M059J (cell line): ENCODE measurements at places on chromosomes 5 and 9.
A peak's percentile ranks its signal among the peaks of the same experiment; 100 is the strongest.

DNA sequence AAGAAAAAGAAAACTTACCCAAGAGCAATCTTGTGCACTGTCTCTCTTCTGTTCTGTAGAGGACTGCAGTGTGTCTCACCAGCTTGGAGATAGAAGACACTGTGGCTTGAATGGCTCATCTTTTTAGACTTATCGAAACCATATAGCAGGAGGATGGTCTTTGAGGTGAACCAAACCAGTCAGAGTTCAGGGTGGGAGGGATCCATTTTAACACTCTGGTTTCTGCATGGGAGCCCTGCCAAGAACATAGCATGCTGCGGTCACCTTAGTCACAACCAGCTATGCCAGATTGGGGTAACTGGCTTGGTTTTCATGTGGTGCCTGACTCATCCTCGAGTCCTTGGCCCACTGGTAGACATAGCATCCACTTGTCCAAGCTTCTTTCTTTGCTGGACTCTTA, 135.1 kb downstream of the PAPPA start:
- DNase-seq = peak; percentile 99

DNA sequence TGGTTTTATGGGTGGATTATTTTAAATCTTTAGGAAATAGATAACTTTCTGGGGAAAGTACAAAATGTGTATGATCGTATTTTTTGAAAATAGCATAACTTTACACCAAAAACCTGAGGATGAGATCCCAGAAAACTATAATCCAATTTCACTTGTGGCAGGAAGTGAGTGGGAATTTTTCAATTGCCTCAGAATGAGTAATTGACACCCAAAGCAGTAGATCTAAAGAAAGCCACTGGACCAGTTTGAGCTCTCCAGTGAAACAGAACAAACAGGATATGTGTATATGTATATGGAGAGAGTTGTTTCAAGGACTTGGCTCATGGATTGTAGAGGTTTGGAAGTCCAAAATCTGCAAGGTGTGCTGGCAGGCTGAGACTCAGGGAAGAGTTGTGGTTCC, 109.2 kb upstream of the SHB start:
- no peak for DNase-seq

GRCh38 chr5:179023528-179024189, at the start of gene ZNF879:
Gene ZNF879 (plus strand): TSS chr5:179023804. CDS start chr5:179025005, 1,201 bp downstream.
- peak; percentile 60 for DNase-seq

GRCh38 chr9:129398101-129398960, 220.3 kb upstream of the IER5L start:
- DNase-seq = no peak

- DNase-seq = no peak
Observed at GRCh38 chr9:123922431-123922830, 7.5 kb downstream of the DENND1A start.

- peak; percentile 31 for DNase-seq
Observed at GRCh38 chr5:75009556-75010345, 42.6 kb downstream of the GCNT4 start.

DNA sequence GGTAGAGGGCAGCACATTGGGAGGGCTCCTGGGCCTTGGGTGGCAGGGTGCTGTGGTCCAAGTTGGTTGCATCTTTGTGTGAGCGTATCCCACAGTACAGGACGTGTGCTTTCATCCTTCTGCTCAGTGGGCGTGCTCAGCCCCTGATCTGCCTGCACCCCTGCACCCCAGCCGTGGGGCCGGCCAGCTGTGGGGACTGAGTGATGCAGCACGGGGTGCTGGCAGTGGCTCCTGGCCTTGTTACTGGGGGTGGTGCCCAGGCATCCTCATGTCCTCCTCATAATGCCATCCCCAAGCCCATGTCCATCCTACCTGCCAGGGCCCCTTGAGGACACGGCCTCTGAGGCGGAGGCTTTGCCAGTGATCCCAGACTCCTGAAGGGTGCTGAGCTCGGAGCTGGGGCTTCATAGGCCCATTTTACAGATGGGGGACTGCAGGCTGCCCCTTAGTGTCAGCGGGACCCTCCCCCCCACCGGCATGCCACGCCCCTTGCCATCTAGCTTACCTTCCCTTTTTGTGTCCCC, 100.7 kb downstream of the PHF2 start:
- DNase-seq = no peak

GRCh38 chr9:90861826-90862740, 60.5 kb downstream of the SYK start:
- no peak for DNase-seq

DNA sequence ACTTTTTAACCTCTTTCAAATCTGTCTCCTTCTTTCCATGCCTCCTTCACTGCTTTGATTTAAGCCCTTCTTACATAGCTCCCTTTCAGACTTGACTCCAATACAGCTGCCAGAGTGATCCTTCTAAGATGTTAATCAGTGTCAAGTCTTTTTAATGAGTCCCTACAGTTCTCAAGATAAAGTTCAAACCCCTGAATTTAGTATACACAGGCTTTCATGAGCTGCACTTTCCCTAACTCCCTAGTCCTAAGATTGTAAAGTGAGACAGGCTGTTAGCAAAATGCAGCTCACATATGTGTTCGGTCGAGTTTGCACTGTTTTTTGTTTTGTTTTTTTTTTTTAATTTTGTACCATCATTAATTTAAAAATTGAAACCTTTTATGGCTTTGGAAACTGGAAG, 190.4 kb upstream of the VCAN start:
- peak; percentile 9 for DNase-seq

GRCh38 chr9:78122631-78123030, 91.0 kb upstream of the GNAQ start:
- DNase-seq = peak; percentile 53

DNA sequence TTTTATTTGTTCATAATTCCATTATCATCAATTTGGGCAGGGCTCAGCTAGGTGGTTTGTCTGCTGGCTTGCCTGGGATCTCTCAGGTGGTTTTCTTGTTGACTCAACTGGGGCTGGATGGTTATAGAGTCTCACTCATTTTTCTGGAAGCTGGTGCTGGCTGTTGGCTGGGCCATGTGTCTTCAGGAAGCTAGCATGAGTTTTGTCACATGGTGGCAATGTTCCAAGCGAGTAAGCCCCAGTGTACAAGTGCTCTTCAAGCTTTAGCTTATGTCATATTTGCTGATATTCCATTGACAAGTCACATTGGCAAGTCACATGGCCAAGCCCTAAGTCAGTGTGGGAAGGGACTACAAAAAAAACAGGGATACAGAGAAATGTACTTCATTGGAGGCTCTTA, 2.3 kb upstream of the RASEF start:
- no peak for DNase-seq

DNA sequence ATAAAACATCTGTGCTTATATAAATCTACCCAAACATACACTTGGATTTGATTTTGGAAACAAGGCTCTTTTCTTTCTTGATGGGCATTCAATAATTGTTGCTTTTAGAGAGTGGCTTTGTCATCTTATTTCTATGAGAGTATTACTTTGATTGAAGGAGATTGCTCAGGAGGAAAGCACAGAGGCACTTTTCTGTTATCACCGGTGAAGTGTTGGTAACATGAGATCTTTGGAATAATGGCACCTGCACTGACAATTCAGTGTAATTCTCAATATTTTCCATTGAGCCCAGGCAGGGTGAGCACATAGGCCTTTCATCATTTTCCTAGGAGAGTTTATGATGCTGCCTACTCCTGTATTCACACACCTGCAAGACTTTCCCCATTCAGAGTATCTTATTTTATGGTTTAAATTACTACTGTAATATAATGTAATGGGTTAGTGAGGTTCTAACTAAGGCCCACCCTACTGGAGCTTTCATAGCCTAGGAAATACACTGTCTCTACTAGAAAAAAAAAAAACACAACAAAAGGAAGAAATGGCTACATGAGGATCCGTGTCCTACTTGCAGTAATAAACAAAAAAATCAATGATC, 244.3 kb downstream of the DENND1A start:
- no peak for DNase-seq

- peak; percentile 37 for DNase-seq
Observed at GRCh38 chr5:119179857-119180641, 109.2 kb downstream of the DMXL1 start.

- DNase-seq = peak; percentile 78
Observed at GRCh38 chr5:143923634-143924266, 111.8 kb downstream of the HMHB1 start.

DNA sequence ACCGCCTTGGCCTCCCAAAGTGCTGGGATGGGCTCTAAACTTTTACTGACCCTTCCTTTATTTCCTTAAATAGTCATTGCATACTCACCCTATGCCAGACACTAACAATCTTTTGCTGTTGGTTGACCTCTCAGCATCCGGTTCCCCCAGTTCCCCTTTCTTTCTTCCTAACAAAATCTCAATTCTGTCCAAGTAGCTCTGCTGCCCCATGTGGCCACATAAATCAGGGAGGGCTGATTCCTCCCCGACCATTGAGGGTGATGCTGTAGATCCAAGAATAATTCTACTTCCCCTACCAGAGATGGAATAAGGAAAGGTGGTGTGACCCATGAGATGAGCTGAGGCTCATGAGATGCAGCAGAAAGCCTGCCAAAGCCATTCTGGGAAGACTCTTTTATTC, 315.3 kb upstream of the MSX2 start:
- DNase-seq = no peak

GRCh38 chr5:179302499-179303185, 42.6 kb downstream of the ADAMTS2 start:
- DNase-seq = no peak

DNA sequence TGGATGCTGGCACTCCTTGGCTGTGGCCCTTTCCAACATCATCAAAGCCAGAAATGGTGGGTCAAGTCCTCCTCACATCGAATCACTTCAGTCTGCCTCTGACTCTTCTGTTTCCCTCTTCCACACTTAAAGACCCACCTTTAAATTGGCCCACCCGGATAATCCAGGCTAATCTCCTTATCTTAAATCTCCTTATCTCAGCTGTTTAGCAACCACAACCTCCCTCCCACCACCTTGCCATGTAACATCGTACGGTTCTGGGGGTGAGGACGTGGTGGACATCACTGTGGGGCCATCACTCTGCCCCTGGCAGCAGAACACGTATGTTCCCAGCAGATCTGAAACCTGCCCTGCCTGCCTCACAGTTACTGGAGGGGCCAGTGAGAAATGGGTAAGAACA, 11.5 kb downstream of the IGFBPL1 start:
- DNase-seq = no peak

DNA sequence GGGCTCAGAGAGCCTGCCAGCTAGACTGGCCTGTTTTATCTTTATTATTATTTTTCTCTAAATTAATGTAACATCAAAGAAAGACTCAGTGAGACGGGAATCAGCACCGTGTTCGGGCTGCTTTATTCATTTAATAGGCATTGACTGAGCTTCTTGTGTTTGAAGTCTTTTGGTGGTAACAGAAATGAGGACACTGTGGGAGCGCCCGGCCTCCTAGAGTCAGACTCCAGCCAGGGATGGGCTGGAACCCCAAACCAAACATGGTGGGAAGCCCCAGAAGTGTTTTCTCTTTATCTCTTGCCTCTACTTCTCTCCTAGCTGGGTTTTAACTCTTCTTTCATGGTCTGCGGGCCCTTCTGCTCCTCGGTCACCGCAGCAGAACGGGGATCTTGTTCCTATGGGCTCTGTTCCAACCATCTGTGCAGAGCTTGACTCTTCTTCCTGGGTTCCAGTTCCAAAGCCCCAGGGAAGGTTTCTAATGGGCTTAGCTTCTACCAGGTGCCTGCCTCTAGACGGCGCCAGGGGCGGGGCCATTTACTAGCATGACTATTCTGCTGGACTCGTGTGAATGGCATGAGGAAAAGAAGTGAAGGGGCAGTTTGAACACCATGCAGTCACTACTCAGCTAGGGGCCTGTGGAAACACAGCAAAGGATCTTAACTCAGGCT, 123.8 kb downstream of the FGF18 start:
- peak; percentile 13 for DNase-seq

- no peak for DNase-seq
Observed at GRCh38 chr5:97355775-97356174, 172.7 kb upstream of the RIOK2 start.

DNA sequence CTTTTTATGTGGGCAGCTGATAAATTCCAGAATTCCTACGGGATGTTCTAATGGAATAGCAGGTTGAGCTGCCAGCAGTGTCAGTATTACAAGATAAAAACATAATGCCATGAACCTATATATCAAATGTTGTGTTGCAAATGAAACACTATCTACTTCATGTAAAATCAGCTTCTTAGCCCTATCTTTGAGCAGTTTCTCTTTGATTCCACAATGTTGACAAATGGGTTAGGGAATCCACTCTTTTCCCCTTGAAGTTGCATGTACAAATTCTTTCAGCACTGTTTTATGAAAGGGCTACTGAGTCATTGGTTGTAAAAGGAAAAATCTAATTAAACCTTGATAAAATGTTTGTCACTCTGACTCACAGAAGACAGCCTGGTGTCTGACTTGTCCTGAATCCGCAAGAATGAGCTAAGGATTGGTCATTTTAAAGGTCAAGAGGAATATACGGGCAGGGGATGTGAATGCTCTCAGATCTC, 950.6 kb upstream of the NUDT12 start:
- DNase-seq = peak; percentile 88

GRCh38 chr9:10678790-10679189, 66.0 kb upstream of the PTPRD start:
- peak; percentile 4 for DNase-seq

- no peak for DNase-seq
Observed at GRCh38 chr5:53337827-53338226, 142.6 kb upstream of the FST start.

GRCh38 chr9:99894826-99895225, 11.6 kb upstream of the STX17 start:
- DNase-seq = no peak

GRCh38 chr5:51599587-51599986, 216.3 kb downstream of the ISL1 start:
- no peak for DNase-seq

DNA sequence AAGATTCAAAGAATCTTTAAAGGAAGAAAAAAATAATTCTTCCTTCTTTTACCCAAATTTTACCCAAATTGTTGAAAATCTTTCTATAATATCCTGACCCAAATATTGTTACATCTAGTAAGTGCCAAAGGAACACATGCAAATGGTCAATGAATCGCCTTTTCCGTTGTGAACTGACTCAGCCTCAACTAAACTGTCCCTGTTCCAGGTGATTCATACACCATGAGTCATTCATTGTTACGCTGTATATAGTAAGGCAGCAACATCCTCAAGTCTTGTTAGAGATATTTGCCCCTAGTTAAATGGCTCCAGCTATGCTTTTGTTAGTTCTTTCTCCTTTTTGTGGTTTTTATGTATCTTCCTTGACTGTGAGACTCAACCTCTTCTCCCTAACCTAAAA, 9.7 kb downstream of the PTGER4 start:
- peak; percentile 98 for DNase-seq

- no peak for DNase-seq
Observed at GRCh38 chr9:27196383-27196782, 87.4 kb downstream of the TEK start.
